Endodermal cell (in vitro differentiated cells): ENCODE measurements at places on chromosomes 3 and 15. TPM values are rescaled to one million over a fixed set of nuclear protein-coding genes. Genes with fewer than 3 reads are reported as not detected.

The ZNF385D gene
- total RNA-seq, result 3.0 to 9.5 TPM (median 3.7 TPM) in 3 replicates

The COL6A6 gene
- total RNA-seq, result 0.33 to 0.56 TPM (median 0.40 TPM) in 3 replicates

The IQCH gene
- 5.7 and 6.2 TPM in 2 replicates for total RNA-seq

The ERICH6 gene
- total RNA-seq, result 0.42 TPM in 1 of 2 replicates, not detected in the other

The SRGAP3 gene
- total RNA-seq, result 5.4 to 20.7 TPM (median 8.1 TPM) in 3 replicates

GRCh38 chr3:82145742-82146141 lies 384.3 kb upstream of the GBE1 start:
- H3K27ac ChIP-seq, result no peak overlapping the region
- H3K4me1 ChIP-seq, result no peaks in the 10 kb centered on the region
- H3K27me3 ChIP-seq, result no peaks in the 10 kb centered on the region

DNA sequence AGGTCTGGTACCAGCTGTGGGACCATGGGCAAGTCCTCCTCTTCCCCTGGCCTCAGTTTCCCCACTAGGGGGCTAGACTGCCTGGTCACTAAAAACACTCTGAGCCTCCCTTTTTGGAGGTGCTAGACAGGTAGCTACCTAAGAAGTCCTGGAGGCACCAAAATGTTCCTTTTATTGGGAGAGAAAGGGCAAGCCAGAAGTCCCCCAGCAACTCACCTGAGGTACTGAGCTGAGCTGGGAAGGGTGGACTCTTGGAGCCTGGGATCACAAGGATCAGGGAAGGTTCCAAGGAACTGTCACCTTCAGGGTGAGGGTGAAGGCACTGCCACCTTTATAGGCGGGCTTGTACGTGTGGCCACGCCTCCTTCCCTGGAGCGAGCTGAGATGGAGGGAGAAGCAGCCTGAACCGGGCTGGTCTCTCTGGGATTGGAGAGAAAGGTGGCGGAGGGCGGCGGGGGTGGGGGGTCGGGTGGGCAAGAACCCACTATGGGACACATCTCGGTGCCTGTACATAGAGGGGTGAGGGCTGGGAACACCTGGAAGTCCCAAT lies at the start of gene CYP1A1:
Gene CYP1A1, minus strand, starts transcription at position 304 of the 550 bp plus-strand sequence. CDS start 2,431 bp downstream, outside the sequence.
- H3K27me3 ChIP-seq, result peaks cover 38% of the 10 kb centered on the region
- DNase-seq, result peak; percentile 85
- H3K4me3 ChIP-seq, result peak within 1 kb of the TSS; percentile 75
- no peaks in the 10 kb centered on the region for H3K36me3 ChIP-seq
- H3K4me1 ChIP-seq, result no peaks in the 10 kb centered on the region

GRCh38 chr3:129994883-129995559 lies 20.5 kb downstream of the TRH start:
- H3K36me3 ChIP-seq, result no peaks in the 10 kb centered on the region
- no peaks in the 10 kb centered on the region for H3K4me1 ChIP-seq
- no peak overlapping the region for H3K27ac ChIP-seq
- H3K4me3 ChIP-seq, result no peak overlapping the region

- no peak for DNase-seq
- no peak overlapping the region for H3K4me3 ChIP-seq
- no peak overlapping the region for H3K27ac ChIP-seq
- no peaks in the 10 kb centered on the region for H3K36me3 ChIP-seq
These were observed 11.4 kb downstream of the MYO5C start for GRCh38 chr15:52284164-52284563.
